ENCODE measurements at places on chromosomes 13 and 19.
A peak's percentile ranks its signal among the peaks of the same experiment; 100 is the strongest.

- DNase-seq: no peak
Measured at GRCh38 chr13:46307554-46307953, 79.5 kb downstream of the RUBCNL start.

DNA sequence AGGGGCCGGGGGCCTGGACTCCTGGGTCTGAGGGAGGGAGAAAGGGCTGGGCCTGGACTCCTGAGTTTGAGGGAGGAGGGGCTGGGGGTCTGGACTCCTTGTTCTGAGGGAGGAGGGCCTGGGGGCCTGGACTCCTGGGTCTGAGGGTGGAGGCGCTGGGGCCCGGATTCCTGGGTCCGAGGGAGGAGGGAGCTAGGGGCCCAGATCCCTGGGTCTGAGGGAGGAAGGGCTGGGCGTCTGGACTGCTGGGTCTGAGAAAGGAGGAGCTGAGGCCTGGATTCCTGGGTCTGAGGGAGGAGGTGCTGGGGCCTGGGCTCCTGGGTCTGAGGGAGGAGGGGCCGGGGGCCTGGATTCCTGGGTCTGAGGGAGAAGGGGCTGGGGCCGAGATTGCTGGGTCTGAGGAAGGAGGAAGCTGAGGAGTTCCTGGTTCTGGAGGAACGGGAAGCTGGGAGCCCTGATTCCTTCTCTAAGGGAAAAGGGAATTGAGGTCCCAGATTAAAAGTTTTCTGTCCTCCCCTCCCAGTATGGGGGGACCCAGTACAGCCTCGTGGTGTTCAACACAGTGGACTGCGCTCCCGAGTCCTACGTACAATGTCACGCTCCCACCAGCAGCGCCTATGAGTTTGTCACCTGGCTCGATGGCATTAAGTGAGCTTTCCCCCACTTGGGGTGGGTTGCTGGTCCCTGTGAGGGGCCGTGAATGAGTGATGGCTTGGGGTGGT lies 721 bp downstream of the MED25 start:
- DNase-seq: no peak

DNA sequence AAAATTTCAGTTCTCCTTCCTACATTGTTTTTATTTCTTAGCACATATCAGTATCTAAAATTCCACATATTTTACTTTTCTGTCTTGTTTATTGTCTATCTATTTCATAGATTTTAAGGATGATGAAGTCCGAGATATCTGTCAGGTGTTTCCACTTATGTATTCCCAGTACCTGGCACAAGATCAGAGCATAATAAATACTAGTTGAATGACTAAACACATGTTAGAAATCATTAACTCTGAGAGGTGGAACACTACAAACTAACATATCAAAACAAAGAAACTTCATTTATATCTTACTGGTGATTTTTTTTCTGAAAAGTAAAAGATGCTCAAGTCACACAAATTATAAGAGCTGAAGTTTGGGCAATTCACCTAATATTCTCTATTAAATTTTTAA lies 1208.3 kb downstream of the PCDH9 start:
- no peak for DNase-seq

GRCh38 chr13:99442273-99442895 lies 58.9 kb upstream of the TM9SF2 start:
- DNase-seq: no peak

DNA sequence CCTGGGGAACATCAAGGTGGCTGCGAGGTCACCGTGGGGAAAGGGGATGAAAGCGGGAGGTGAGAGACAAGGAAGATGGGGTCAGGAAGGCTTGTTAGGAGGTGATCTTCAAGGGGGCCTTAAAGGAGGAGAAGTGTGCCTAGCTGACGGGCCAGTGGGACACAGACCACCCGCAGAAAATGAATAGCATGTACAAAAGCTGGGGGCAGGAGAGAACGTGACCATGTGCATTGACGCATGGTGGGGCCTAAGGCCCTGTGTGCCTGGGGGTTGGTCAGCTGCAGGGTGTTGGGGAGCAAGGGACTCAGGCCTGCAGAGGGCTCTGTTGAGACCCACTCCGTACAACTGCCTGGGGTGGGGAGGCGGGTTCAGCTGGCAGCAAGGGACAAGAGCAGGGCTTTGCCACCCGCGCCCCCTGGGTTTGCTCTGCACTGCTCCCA lies 5.9 kb downstream of the RAB8A start:
- DNase-seq: no peak

GRCh38 chr13:95749545-95749944 lies 72.6 kb downstream of the DNAJC3 start:
- no peak for DNase-seq

- DNase-seq: no peak
Measured at GRCh38 chr19:44806291-44806690, 2.6 kb upstream of the BCAM start.

DNA sequence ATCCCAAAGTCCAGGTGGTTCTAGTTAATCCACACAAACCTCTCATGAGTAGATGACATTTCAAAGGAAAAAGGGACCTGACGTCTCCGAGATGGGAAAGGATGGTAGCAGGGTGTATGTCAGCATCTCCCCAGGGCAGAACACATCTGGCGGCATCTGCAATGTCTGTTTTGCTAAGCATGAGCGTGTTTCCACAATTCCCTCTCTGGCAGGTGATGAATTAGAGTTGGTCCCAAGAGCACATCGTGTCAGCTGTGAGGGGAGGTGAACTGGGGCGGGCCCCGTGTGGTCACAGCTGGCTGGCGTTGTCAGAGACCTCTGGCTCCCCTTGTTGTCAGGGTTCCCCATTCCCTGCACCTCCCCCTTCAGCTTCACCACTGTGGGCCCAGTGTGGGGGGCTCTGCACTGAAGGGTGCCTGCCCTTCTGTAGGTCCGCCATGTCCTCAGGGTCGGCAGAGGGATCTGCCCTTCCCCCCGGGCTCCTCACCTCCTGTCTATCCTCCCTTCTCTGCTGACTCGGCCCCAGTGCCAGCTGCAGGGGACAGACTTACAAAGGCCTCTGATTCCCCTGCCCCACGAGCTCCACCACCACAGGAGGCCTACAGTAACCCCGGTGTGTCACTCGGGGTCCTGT lies 58.2 kb downstream of the CDADC1 start:
- DNase-seq: no peak

DNA sequence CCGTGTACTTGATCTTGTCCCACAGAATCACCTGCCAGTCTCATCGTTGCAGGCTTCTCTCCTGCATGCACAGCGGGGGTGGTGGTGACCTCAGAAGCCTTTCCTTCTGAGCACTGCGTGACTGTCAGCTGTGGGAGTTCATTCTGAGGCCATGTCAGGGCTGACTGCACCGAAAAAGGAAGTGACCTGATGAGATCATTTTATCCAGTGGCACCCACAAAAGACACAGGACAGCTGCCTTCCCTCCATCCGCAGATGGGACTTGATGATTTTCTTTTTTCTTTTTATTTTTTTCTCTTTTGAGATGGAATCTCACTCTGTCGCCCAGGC lies 89.7 kb downstream of the RAB20 start:
- DNase-seq: no peak

GRCh38 chr19:14369399-14370168 lies 11.7 kb upstream of the ADGRE5 start:
- DNase-seq: peak; percentile 86

- no peak for DNase-seq
Measured at GRCh38 chr19:15476325-15476724, 3.0 kb downstream of the PGLYRP2 start.

DNA sequence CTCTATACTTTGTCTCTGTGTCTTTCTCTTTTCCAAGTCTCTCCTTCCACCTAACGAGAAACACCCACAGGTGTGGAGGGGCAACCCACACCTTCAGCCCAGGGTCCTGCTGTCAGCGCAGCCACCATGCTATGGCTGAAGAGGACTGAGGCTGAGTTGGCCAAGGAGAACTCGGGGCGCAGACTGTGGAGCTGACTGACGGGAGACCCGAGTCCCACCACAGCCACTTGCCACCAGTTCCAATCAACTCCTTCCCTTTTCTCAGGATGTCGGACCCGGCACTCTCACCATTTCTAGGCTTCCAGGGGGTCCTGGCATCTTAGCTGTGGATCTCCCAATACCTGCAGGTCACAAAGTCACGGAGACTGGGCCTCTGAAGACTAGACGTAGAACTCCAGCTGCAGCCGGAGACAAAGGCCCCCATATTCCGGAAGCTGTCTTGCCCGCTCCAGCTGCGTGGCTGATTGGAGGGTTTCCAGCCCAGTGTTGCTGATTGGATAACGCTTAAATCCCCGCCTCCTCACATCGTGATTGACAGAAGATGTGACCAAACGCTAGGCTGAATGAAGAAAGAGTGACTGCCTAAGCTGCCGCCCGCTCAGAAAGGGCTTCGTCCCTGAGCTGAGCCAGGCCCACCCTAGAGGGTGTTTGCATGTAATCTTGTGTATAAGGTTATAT lies 63.6 kb downstream of the ZNF429 start:
- DNase-seq: peak; percentile 81

DNA sequence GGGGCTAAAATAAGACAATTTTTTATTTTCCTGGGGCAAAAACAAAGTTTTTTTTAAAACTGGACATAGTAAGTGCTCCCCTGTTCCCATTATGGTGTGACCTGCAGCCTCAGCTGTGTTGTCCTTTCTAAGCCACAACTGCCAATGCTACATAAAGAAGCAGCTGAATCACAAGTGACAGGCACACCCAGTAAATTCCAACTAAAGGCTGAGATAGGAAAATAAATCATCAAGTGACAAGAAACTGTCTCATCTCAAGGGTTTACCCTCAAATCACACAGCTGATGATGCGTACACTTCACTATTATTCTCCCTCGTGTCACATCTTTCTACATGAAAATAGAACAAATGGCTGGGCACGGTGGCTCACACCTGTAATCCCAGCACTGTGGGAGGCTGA lies 28.7 kb downstream of the STK24 start:
- no peak for DNase-seq

GRCh38 chr19:44807162-44807561 lies 1.7 kb upstream of the BCAM start:
- no peak for DNase-seq

DNA sequence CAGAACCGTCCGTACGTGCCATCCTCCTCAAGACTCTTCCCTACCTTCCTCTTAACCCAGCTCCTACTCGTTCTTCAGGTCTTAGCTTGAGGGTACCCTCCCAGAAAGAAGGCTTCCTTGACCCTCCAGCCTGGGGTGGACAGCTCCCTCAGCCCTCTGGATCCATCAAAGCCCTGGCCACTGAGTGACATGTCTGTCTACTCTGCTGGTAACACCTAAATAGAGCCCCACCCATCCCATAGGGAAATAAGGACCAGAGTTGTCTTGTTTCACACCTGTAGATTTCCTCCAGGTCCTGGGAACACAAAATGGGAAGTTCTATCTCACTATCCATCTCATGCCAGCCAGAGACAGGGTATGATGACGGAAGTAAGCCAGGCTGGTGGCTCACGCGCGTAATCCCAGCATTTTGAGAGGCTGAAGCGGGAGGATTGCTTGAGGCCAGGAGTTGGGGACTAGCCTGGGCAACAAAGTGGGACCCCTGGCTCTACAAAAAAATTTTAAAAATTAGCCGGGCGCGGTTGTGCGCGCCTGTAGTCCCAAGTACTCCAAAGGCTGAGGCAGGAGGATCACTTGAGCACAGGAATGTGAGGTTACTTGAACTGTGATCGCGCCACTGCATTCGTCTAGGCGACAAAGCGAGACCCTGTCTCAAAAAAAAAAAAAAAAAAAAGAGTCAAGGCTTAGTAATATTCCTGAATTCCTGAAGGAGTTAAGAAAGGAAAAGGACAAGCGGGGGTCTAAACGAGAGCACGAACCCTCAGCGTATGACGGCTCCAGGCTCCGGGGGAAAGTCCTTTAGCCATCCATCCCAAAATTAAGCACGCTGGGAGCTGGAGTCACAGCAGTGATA lies 566 bp upstream of the CCDC97 start:
- DNase-seq: no peak

GRCh38 chr19:36049080-36049698 lies 4.9 kb downstream of the THAP8 start:
- no peak for DNase-seq

- DNase-seq: no peak
Measured at GRCh38 chr19:29084266-29084665, 128.7 kb downstream of the UQCRFS1 start.

DNA sequence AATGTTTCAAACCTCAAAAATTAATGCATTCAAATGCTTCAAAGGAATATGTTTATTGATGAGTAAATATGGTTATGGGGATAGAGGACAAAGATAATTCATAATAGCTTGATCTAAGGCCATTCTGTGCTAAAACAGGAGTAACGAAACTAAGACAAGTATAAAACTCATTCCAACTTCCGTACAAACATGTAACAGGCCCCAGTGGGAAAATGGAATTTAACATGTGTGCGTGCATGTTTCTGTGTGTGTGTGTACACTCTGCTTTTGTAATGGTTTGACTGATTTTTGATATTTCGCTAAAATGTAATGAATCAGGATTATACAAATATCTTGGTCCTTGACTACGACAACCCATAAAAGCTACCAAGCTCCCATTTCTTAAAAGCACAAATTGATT lies 91.0 kb downstream of the KLF12 start:
- DNase-seq: no peak

DNA sequence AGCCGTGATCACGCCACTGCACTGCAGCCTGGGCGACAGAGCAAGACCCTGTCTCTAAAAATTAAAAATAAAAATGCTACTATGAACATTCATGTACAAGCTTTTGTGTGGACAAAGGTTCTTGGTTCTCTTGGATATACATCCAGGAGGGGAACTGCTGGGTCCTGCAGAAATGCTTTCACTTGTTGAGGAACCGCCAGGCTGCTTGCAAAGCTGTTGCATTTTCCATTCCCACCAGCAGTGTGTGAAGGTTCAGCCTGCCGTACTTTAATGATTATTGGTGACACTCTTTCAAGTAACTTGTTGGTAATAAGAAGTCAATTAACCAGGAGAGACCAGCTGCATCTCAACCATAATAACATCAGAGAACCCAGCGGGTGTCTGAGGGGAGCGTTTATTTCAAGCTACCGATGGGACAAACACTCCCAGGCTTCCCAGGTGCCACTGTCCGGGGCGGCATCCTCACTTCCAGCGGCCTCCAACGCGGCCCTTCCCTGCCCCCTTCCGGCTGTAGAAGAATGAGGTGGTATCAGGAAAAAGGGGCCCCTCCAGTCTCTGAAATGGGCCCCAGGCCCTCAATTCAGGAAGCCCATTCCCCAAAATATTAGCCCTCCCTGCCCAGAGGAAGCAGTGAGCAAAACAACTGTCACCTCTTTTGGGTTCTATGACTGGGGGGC lies 15.2 kb upstream of the PPP1R12C start:
- no peak for DNase-seq

GRCh38 chr19:2140138-2140569 lies 11.2 kb downstream of the AP3D1 start:
- no peak for DNase-seq

GRCh38 chr13:27919659-27919933 lies 204 bp upstream of the PDX1 start:
- DNase-seq: peak; percentile 23

- DNase-seq: no peak
Measured at GRCh38 chr19:13804830-13805683, 9.8 kb downstream of the ZSWIM4 start.

- DNase-seq: no peak
Measured at GRCh38 chr13:49536144-49536873, 40.6 kb downstream of the PHF11 start.

DNA sequence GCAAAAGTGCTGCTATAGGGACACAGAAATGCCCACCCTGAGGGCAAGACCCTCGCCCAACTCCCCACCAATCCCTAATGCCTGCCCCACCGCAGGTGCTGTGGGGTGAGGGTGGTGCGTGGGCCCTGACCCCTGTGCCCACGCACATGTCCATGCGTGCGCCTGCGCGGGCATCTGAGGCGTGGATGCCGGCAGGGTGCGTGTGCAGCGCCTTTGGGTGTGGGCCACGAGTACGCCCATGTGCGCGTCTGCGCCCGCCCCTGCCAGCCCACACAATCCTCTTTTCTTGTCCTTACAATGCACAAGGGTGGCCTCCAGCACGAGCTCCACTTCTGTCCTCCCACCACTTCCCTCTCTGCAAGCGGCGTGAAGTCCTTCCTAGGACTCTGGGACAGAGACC lies 14.3 kb downstream of the FUT6 start:
- DNase-seq: no peak
